ENCODE measurements at places on chromosomes 1 and 21. TPM values are rescaled to one million over a fixed set of nuclear protein-coding genes. Genes with fewer than 3 reads are reported as not detected.
A peak's percentile ranks its signal among the peaks of the same experiment; 100 is the strongest.

- no peak for DNase-seq
These were observed 81.4 kb downstream of the RUNX1 start for GRCh38 chr21:34967509-34968289.

The GNAT2 gene
- not detected for total RNA-seq

DNA sequence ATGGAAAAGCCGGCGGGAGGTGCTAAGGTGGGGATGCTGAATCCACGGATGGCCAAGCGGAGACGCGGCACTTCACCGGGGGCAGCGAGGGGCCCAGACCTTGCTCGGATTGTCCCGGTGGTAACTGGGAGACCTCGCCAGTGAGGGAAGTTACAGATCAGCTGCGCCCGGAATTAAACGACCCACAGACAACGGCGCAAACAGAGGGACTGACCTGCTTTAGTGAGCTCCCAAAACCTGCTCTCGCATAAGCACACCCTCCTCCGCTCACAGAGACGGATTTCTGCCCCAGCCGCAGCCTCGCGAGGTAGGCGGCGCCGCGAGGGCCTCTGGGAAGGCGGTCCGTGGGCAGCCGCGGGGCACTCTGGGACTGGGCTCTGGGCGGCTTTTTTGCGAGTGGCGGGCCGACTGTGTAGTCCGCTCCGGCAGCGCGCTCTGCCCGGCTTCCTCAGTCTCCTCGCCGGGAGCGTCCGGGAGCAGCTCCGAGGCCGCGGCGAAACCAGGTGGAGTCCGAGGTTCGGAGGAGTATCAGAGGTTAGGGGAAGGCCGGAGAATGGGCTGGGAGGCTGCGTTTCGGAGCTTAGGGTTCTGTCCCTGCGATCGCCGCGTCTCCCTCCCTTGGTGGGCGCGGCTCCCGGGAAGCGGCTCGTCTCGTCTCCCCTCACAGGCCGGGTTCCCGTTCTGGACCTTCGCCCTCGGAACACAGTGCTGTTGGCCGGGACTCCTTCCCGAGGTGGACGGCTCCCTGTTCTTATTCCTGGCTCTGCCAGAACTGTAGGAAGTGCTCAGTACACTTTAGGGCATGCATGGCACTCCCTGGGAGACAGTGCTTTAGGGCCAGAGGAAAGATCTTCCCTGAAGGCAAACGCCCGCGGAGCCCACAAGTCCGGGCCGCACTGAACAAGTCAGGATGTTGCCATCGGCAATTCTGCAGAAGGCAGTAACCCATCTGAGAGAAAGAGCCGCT, at the start of gene EXO5:
Gene EXO5, plus strand, starts transcription at position 393 of the 967 bp plus-strand sequence. CDS start 5,778 bp downstream, outside the sequence.
- peak; percentile 89 for DNase-seq

DNA sequence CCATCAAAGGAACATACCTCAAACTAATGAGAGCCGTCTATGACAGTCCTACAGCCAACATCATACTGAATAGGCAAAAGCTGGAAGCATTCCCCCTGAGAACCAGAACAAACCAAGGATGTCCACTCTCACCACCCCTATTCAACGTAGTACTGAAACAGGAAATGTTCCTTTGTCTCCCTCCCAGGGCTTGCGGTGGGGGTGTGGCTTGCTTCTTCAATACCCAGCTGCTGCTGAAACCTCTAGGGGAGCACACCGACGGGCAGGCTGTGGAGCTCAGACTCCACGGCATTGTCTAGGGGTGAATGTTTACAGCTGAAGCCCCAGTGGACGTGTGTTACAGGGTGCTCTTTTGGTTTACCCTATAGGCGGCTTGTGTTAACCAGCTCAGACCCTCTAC, 30.5 kb upstream of the B3GALT2 start:
- DNase-seq = no peak

The SIM2 gene
- not detected for total RNA-seq

DNA sequence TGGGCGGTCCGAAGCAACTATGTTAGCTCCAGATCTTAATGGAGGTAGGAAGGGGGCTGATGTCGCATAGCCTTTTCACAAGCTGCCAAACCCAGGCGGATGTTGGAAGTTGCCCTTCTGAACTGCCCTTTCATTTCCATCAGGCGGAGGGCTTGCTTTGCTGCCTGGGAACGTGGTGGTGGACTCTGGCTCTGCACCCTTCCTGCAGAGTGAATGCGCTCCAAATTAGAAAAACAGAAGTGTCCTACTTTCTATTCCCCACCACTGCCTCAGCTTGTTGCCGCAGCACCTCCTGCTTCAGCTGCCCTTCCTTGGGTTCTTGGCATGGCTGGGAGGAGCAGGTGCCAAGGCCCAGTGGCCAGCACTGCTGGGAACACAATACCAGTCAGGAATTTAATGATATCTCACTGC, 60.6 kb downstream of the AK4 start:
- DNase-seq = no peak

GRCh38 chr1:171590022-171590421, 32.0 kb upstream of the MYOCOS start:
- no peak for DNase-seq

GRCh38 chr1:207941665-207942064, 30.7 kb upstream of the CD34 start:
- peak; percentile 88 for DNase-seq

DNA sequence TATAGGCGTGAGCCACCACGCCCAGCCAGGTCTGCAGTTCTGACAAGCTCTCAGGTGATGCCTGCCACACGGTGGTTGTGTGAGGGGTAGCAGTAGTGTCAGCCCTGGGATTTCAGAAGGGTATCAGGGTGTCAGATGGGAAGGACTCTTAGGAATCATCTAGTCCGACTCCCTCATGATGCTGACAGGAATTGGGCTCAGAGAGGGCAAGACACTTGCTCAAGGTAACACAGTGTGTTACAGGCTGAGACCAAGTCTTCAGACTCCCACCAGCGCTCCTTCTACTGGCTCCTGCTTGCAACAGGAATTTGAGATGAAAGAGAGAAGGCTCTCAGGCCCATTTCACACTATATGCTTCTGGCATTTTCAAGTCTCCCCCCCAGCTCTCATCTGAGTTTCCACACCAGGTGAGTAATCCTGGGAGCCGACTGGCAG, 6.9 kb downstream of the HTR1D start:
- no peak for DNase-seq
